ENCODE measurements at places on chromosomes 7 and 10.

GRCh38 chr10:102628451-102628911 lies 15.8 kb upstream of the TRIM8 start:
- no peak for DNase-seq

DNA sequence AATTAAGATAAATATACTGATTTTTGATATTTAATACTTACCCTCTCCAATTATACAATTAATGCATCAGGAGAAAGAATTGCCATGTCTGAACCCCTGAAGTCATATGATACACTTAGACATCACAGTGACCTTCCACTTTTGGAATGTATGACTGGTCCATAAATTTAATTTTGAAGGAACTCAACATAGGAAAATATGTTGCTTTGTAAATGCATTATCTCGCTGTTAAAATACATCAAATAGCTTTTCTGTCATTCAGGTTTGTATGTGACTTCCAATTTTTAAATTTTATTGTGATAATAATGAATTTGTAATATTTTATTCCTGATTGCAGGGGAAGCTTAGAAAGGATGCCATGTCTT lies 631.9 kb upstream of the ANKRD30A start:
- no peak for DNase-seq

DNA sequence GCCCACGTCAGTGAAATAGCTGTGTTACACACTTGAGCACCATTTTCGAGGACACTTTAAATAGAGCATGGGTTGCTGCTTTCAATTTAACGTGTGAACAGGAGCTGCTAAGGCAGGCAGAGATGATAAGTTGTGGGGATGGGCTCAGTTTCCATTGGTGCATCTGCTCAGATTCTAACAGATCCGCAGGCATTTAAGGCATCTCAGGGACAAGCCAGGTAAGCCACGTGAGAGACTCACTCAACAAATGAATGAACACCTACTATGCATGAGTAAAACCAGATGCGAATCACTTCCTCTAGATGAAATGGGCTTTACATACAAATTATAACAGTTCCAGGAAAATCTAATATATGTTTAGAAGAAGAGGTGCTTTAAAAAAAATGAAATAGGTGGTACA lies 34.6 kb downstream of the PLXNA4 start:
- DNase-seq, result no peak

GRCh38 chr7:140451716-140452115 lies 27.6 kb downstream of the MKRN1 start:
- DNase-seq, result no peak

DNA sequence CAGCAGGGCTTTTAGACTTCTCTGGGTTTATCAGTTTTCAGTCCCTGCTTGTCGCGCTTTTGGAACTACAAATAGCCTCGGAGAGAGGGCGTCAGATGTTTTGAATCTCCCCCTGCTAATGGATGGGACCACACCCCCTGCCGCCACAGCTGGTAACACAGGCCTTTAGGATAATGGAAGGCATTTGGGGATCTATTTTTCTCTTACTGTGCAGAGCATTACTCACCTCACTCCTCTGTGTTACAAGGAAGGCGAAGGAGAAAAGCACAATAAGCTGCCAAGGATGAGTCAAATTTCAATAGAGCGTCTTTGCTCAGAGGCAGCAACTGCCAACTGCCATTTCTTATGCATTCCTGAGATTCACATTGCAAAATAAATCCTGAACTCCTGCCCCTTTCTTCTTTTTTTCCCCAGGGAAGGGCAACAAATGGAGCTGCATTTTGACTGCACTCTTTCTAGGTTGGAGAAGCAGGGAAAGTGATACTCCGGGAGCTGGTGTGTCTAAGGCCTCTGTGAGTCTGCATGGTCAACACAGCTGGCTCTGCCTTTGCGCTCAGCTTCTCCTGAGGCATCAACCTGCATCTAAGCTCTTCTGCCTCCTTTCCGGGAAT lies 31.5 kb upstream of the SMNDC1 start:
- no peak for DNase-seq

GRCh38 chr7:98034081-98035035 lies 44.4 kb upstream of the OCM2 start:
- DNase-seq, result no peak

DNA sequence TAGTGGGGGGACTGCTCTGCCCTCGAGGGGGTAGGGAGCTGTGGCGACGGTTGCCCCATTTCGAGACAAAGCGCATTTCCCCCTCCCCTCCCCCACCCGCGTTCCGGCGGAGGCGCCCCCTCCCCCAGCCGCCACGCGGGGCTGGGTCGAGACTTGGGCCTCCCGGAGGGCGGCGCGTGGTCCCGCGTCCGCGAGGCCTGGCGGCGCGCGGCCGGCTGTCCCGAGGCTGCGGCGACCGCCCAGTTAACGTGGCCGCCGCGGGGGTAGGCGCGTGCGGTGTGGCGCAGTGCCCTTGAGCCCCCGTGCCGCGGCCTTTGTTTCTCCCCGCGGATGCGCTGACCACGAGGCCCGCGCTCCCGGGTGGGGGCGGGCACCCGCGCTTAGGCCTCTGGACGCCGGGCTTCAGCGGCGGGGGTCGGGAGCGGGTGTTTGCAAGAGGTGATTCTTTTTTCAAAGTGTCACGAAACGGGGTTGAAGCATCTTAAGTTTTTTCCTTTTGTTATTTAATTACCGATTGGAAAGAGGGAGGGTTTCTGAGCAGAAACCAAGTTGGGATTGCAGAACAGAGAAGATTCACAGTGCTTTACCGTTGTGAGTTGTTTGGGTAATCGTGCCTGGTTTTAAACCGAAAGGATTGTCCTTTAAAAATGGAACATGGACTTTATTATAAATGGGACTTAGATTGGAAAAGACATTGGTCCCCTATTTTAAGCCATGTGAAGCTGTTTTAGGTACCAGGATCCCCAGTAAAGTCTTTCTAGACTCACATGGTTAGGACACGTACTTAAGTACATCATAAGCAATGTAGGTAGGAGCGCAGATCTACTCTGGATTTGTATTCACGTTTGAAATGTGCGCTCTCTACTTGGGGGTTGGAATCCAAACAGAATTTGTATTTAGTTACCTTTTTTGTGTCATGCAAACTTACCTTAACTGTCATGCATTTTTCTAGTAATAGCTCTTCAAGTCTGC lies 760 bp downstream of the CBX3 start:
- peak; percentile 58 for DNase-seq
